ENCODE measurements at places on chromosomes 1 and 21.

- DNase-seq = no peak
Observed at GRCh38 chr1:48643193-48643592, 133.5 kb downstream of the BEND5 start.

DNA sequence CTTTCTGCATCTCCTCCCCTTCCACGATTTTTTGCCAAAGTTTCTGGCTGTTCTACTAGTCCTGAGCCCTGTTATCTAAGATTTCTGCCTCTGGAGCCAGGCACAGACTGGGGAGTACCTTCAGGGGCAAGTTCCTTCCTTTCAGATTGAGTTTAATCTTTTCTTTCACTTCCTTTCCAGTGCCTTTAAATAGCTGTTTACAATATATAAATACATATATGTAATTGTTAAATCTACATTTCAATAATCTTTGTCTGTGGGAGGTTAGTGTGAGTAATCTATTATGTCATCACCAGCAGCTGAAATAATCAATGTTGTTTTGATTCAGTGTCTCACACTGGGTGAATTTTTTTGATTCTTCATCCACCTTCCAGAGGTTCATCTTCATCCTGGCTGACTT is 31.8 kb downstream of the DIPK1A start:
- no peak for DNase-seq

GRCh38 chr1:22607154-22607553 is 29.3 kb upstream of the C1QA start:
- no peak for DNase-seq

- DNase-seq = no peak
Observed at GRCh38 chr1:170402476-170403311, 129.3 kb upstream of the GORAB start.

DNA sequence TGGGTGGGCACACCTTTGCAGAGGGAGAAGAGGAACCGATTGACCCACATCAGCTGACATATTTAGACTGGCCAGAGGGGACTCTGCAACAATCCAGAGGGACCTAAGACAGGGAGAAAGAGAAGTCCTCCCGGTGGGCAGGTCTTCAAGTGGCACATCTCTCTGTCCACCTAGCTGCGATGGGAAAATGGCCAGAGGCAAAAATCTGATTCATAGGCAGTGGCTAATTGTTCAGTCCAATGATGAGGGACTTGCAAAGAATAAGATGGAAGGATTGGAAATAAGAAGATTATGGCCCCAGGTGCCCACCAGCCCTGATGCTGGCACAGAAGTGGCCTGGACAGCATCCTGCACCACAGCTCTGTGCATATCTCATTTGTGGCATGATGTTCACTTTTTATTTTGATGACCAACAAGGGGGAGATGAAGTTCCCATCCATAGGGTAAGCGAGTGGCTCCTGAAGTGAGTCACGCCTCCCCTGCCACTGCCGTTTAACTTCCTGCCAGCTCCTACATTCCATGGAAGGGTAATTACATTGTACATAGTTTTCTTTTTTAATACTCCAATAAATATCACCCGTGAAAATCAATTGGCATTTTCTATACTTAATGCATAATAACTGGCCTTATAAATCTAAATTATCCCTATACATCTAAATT is 659.6 kb downstream of the MATN1 start:
- DNase-seq = no peak

GRCh38 chr1:109787211-109787844 is 23.6 kb upstream of the EPS8L3 start:
- no peak for DNase-seq

DNA sequence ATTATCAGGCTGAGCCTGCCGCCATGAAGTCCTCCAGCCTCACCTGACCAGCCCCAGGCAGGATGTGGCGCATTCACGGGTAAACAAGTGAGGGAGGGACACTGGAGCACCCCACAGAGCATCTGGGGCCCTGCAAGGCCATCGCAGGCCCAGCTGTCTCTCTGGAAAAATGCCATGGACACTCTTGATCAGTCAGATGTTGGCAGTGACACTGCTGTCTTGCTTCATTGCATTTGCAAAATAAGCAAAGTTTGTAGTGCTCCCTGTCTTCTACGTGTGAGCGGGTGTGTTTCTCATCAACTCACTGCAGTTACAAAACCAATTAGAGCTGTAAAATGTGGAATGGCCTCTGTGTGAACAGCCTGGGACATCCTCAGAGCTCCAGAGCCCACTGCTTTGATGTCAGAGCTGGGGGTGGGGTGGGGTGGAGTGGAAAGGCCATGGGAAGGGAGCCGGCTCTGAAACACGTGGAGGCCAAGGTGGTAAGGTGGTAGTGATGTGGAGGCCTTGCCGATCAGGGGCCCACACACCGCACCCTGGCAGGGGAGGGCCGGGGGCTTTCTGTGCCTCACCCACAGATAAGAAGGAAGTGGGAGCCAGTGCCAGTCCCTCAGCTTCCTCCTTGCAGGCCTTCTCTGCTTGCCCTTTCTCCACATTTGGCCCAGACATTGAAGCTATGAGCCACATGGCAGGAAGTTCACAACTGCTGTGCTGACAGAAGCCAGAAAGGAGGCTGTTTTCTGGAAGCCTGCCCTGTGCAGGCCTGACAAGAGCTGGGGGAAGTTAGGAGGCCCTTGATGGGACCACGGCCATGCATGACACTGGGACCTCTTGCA is 254.9 kb downstream of the RHOU start:
- DNase-seq = no peak
